Activated CD4-positive, alpha-beta memory T cell treated with anti-CD3 and anti-CD28 coated beads for 36 hours (primary cell): ENCODE measurements at places on chromosomes 11 and 22. TPM values are rescaled to one million over a fixed set of nuclear protein-coding genes. Genes with fewer than 3 reads are reported as not detected.

SYT13 gene
- not detected for total RNA-seq

- no peaks in the 10 kb centered on the region for H3K36me3 ChIP-seq
- no peaks in the 10 kb centered on the region for H3K27me3 ChIP-seq
- H3K27ac ChIP-seq = no peak overlapping the region
- no peak for DNase-seq
- H3K4me1 ChIP-seq = peaks cover 45% of the 10 kb centered on the region
Measured at GRCh38 chr11:13206086-13206640, 71.4 kb upstream of the BMAL1 start.

CLDN5 gene
- 0.31 TPM for total RNA-seq

- H3K4me3 ChIP-seq = no peak overlapping the region
- H3K27ac ChIP-seq = no peak overlapping the region
- H3K4me1 ChIP-seq = no peaks in the 10 kb centered on the region
- H3K27me3 ChIP-seq = no peaks in the 10 kb centered on the region
- no peak for DNase-seq
Measured at GRCh38 chr11:33227578-33228261, 29.5 kb upstream of the HIPK3 start.

DNA sequence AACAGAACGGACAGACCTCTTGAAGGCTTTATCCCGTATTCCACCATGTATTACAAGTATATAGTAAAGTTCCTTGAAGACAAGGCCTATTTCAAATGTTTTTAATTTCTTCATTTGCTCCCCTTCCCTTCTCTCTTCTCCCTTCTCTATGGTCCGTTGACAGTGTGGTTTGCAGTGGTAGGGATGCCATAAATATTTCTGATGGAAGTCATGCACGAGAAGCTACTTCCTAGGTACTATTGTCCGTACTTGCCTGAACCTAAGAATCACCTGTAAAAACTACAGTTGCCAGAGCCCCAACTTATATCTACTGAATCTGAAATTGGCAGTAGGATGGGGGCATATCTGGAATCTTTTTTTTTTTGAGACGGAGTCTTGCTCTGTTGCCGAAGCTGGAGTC lies 2.8 kb downstream of the PISD start:
- DNase-seq = no peak
- no peak overlapping the region for H3K27ac ChIP-seq
- H3K4me3 ChIP-seq = no peak overlapping the region
- H3K4me1 ChIP-seq = peaks cover 34% of the 10 kb centered on the region
- peaks cover 2% of the 10 kb centered on the region for H3K27me3 ChIP-seq
- H3K36me3 ChIP-seq = peaks cover 5% of the 10 kb centered on the region

GRCh38 chr22:27094633-27095308 lies 437.4 kb downstream of the MIAT start:
- H3K4me3 ChIP-seq = no peak overlapping the region
- DNase-seq = no peak
- H3K27ac ChIP-seq = no peak overlapping the region
- H3K4me1 ChIP-seq = no peaks in the 10 kb centered on the region
- H3K27me3 ChIP-seq = peaks cover 7% of the 10 kb centered on the region
- H3K36me3 ChIP-seq = no peaks in the 10 kb centered on the region

OLFML1 gene
- total RNA-seq = not detected

KCNJ4 gene
- total RNA-seq = not detected

DNA sequence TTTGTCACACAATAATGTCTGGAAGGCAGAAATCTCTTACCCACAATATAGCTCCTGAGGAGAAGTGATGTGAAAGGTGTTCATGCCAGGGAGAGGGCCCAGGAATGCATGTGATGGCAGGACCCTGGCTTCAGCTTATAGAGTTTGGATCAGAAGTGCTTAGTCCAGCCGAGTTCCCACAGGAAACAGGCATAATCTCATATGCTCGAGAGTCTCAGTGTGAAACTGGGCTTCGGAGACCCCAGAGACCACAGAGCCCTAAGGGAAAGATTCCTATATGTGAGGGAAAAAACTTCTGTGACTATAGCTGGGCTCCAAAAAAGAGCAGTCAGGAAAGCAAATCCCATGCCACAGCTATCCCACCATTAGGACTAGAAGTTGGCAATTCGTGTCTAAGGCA lies at the start of gene OR52N5:
Gene OR52N5, minus strand, starts transcription at position 101 of the 400 bp plus-strand sequence. CDS start 4,721 bp downstream, outside the sequence.
- H3K36me3 ChIP-seq = peaks cover 1% of the 10 kb centered on the region
- no peak within 1 kb of the TSS for H3K4me3 ChIP-seq
- peaks cover 9% of the 10 kb centered on the region for H3K27me3 ChIP-seq
- H3K27ac ChIP-seq = no peak within 1 kb of the TSS
- peaks cover 4% of the 10 kb centered on the region for H3K4me1 ChIP-seq

OR6A2 gene
- not detected for total RNA-seq

DNA sequence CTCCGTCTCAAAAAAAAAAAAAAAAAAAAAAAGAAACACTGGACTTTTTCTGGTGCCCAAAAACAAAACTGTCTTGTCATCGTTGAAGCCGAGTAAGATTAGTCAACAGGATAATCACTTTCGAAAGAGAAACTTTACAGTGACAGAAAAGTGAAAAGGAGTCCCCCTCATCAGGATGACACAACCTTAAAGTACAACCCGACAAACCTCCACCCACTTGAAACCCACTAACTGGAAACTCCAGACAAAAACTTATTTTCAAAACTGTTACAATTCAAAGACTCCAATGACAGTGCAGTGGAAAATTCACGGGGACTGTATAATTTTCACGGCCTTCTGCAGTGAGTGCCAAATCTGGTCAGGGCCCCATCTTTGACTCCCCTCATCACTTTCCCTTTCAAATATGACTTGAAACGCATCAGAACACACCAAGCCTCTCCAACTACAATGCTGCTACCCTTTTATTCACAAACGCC lies 1.3 kb downstream of the DENND5A start:
- DNase-seq = peak; percentile 69
- peaks cover 9% of the 10 kb centered on the region for H3K36me3 ChIP-seq
- peak overlapping the region; percentile 96 for H3K27ac ChIP-seq
- peaks cover 10% of the 10 kb centered on the region for H3K27me3 ChIP-seq
- peak overlapping the region; percentile 89 for H3K4me3 ChIP-seq
- peaks cover 37% of the 10 kb centered on the region for H3K4me1 ChIP-seq

DNA sequence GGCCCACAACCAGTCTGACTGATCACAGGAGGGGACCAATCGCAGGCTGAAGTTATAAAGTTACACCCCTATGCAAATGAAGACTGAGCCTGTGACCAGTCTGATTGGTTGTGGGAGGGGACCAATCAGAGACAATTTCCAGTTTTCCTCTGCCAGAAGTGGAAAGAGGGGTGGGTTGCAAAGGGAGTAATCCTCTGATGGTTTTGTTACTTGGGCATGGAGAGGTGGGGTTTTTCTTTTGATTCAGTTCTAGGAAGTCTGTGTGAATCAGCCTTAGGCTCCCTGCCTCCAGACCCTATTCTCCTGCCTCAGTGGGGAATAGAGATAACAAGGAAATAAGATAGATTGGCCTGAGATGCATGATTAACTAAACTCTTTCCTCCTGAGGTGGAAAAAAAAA lies 9.9 kb downstream of the OR6M1 start:
- no peaks in the 10 kb centered on the region for H3K4me1 ChIP-seq
- H3K27ac ChIP-seq = no peak overlapping the region
- no peak overlapping the region for H3K4me3 ChIP-seq

TTC28 gene
- total RNA-seq = 0.59 TPM

FGF3 gene
- total RNA-seq = not detected

- H3K36me3 ChIP-seq = no peaks in the 10 kb centered on the region
- no peak overlapping the region for H3K27ac ChIP-seq
- no peak overlapping the region for H3K4me3 ChIP-seq
- no peak for DNase-seq
- no peaks in the 10 kb centered on the region for H3K4me1 ChIP-seq
Measured at GRCh38 chr11:134838708-134839107, 426.7 kb upstream of the B3GAT1 start.
